T-helper 17 cell (primary cell): ENCODE measurements at places on chromosomes 4 and X.

DNA sequence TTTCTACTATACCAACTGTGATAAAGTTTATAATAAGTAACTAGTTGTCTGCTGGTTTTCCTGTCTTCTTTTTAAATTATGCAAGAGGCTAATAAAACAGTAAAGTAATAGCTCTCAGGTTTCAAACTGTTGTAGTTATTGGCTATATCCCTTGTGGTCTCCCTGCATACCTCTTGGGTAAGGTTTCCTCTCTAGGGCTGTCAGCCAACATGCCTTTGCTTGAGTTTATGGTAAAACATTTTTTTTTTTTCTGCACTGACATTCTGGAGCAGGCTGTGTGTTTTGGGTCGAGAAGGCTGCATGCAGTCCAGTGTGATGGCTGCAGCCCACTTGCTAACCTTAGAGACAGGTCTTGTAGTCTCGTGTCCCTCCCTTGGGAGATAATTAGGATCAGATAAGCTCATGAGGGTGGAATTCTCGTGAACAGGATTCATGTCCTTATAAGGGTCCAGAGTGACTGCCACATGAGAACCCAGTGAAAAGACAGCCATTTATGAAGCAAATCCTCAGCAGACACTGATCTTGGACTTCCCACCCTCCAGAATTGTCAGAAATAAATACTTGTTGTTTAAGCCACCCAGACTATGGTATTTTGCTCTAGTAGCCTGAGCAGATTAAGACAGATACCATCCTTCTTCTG lies 831.2 kb downstream of the CCSER1 start:
- no peak for DNase-seq

DNA sequence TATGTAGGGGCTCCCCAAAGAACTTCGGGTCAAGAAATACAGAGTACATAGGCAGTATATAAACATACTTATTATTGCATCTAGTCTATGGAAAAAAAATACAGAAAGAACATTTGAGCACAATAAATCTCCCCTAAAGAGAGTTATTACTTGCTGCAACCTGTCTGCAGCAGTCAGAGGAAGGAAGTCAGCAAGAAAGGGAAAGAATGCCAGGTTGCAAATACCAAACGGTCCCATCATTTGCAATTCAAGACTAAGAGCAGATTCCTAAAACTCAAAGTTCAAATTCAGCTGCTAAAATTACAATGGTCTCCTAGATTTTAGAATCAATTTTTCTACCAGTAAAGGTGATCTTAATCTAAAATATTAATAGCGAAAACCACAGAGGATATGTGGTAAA lies 236.2 kb upstream of the NUDT6 start:
- DNase-seq: no peak

GRCh38 chr4:87461281-87461700 lies 38.9 kb downstream of the NUDT9 start:
- DNase-seq: no peak

DNA sequence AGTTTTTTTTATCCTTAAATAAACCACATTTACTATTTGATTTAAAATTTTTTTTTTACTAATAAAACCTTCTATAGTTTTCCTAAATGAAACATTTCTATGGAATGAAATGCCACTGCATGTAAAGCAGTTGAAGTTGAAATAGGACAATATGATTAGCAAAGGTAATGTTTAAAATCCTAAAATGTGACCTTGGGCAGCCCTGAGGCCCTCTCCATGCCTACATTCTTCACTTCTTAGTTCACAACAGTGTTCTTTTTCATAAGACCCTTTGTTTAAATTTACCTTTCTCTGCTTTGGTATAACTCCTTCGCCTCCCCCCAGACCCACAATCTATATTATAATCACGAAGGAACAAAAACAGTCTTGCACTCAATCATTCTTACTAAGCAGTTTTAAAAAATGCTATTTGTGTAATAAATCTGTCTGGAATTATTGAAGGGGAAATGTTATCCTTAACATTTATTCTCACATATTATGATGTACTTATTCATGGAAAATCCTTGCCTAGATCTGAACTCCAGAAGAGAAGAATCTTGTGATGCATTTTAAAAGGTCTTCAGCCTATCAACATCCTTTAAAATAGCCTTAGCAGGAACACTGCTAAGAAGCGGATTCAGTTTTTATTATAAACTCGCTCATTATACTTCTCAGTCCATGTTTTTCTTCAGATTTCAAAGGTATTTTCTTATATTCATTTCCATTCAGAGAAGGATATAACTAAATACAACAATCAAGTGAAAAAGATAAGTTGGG lies 124.6 kb upstream of the NAP1L5 start:
- DNase-seq: no peak

DNA sequence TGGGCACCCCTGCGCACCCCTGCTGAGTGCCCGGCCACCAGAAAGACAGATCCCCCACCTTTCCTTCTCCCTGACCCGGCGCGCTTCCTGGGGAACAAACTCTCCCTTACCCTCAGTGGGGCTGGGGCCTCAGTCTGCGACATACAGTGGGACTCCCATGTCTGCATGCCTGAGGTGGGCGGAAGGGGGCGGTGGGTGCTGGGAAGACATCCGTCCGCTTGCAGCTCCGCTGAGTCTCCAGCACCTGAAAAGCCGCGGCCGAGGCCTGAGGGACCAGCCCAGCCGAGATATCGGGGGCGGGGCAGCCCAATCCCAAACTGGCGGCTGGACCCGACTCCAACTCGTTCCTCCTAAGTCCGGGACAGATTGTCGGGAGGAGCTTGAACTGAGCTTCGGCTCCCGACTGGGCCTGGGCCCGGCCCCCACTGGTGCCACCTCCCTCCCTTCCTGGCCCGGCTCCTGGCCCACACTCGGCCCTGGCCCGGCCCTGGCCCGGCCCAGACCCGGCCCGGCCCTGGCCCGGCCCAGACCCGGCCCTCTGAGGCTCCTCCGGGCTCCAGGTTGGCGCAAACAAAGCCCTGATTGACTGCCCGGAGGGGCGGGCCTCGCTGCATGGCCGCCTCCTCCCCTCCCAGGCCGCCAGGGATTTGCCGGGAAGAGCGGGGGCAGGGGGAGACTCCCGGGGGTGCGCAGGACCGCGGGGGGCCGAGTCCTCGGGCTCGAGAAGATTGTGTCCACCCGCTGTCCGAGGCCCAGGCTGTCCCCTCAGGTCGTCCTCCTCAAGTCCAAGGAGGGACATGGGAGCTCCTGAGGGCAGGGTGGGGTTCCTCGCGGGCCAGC lies 877 bp upstream of the SLC16A2 start:
- no peak for DNase-seq

DNA sequence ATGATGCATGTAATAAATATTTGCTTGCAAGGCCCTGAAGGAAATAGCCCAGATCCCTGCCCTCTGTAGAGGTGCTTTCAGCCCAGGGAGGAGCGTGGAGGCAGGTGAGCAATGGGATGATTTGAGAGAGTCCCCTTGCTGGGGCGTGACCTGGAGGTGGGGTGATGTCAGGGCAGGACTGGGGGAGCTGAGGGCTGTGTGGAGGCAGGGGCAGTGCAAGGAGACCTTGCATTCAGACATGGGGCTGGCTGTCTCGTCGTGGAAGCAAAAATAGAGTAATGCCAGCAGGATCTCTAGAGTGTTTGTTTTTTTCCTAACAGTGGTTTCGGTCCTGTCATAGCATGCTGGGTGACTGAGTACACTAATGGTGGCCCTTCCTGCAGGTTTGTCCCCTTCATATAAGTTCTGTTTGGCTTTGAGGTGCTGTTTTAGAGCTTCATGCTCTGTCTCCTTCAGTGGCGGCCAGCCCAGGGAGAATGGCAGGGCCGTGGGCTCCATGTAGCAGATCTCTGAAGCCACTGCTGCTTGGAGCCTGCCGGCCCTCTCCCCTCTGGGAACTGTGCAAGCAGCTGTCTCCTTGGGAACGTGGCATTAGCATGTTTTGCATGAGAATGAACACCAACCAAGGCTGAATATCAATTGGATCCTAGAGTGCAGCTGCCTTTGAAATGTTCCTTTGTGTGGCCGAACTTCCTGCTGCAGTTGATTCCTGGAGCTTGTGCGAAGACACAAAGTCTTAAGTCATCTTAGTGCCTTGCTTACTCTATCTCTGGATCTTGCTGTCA lies 39.3 kb upstream of the CLDN34 start:
- no peak for DNase-seq
